ENCODE measurements at places on chromosomes 6 and 20.

GRCh38 chr6:125533710-125534397 is 215.6 kb upstream of the HEY2 start:
- DNase-seq: no peak

GRCh38 chr6:80434691-80435350 is 328.4 kb downstream of the BCKDHB start:
- DNase-seq: no peak

DNA sequence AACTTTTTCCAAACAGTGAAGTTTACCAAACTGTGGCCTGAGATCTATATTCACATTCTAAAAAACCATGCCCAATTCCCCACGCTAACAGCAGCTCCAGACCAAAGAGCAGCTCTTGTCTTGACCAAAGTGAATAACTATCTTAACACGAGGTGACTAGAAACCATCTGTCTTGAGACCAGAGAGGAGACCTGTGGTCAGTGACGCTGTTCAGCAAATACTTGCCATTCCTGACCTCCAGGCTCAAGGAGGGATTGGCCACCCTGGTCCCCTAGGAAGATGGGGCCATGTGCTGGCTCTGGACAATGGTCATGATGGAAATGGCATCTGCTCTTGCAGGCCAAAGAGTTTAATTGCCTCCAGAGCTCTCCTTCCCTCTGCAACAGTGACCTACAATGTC is 104.4 kb upstream of the CD93 start:
- DNase-seq: no peak

- no peak for DNase-seq
Observed at GRCh38 chr6:157864185-157864761, 41.2 kb downstream of the SNX9 start.

GRCh38 chr6:20564269-20564668 is 30.0 kb downstream of the CDKAL1 start:
- DNase-seq: peak; percentile 36

- no peak for DNase-seq
Observed at GRCh38 chr6:74448850-74449249, 752.8 kb downstream of the CD109 start.
